ENCODE measurements at places on chromosomes 5 and 9.

GRCh38 chr9:19641046-19641445 lies 147.8 kb downstream of the SLC24A2 start:
- DNase-seq: no peak

DNA sequence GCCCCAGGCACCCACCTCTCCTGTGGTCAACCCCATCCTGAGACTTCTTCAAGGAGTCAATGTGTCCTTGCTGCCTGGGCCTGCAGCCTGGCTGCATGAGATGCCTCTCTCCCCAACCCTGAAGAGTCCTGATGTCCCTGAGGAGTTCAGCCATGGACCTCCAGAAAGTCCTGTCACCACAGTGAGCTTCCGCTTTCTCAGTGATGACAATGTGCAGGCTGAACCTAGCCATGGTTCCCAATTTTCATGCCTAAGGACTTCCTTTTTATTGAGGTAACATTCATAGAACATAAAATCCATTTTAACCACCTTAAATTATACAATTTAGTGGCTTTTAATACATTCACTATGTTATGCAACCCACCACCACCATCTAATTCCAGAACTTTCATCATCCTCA lies 29.1 kb downstream of the DAP start:
- DNase-seq: no peak

DNA sequence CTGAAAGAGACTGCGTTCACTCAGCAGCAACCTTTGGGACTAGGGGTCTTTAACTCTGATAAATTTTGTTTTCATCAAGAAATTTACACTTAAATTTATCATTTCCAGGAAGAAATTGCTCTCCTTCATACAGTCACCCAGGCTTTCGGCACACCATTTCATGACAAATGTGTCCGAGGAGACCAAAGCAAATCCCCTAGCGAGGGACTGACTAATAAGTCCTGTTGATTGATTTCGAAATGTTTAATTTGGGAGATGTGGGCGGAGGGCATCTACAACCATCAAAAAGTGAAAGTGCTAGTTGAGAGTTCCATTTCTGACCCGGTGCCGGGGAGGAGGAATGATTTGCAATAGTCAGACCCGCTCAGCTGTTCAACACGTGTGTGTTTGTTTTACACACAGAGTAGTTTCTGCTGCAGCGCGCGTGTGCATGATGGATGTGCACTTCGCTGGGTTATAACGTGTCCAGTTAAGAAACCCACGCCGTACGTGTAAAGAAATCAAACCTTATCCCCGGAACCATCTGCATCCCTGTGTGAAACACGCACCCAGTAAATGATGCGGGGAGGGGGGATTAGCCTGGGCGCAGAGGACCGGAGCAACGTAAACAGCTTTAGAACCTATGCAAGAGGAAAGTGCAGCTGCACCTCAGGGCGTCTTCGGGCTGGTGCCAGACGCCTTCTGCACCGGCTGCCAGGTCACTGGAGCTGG lies 845 bp upstream of the NR4A3 start:
- DNase-seq: no peak

DNA sequence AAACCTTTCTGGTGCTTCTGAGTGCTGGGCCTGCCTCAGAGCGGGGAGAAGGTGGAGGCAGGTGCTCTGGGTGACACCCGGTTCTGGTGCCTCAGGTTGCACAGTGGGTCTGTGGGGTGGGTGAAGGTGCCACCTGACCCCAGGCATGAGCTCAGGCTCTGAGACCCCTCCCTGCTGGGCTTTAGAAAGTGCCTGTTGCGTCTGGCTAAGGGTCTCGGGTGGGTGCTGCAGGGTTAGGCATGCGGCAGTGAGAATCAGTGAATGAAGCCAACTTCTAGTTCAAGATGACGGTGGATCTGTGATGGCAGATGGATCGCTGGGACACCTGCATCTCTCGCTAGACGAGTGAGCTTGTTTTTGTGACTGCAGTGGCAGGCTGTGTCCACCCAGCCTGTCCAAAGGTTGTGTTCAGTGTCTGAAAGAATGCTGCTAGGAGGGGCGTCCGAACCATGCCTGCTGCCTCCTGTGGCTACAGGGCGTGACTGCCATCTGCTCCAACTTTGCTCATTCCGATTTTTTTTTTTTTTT lies 5.0 kb downstream of the SQSTM1 start:
- DNase-seq: no peak

- no peak for DNase-seq
Measured at GRCh38 chr5:153659039-153659736, 168.7 kb downstream of the GRIA1 start.

DNA sequence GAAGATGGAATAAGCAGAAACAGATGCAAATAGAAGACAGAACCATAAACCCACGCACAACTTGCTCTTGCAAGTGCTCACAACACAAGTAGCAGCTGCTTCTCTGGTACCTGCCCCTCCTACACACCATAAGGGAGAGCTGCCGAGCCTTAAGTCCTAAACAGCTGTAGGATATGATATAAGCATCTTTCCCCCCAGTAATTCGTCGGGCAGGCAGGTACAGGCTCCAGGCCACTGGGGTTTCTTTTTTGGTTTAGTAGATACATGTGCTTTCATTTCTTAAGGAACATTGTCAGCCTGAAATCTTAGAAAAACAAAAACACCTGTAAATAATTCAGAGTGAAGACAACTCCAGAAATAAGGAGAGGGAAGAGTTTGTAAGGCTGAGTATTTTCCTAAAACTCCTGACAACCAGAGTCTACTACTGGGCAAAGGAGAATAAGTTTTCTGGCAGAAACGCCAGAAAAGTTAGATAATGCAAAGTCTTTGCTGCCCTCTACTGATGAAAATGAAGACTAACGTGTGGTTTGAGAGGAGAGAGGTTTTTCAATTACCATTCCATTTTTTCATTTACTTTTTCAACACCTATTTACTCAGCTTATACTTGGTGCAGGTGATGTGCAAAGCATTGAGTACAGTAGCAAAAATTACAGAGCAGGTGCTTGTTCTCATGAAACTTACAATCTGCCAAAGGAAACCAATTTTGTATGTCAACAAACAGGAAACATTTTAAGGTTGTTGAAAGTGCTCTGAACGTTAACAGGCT lies 20.1 kb upstream of the TCERG1 start:
- peak; percentile 32 for DNase-seq

DNA sequence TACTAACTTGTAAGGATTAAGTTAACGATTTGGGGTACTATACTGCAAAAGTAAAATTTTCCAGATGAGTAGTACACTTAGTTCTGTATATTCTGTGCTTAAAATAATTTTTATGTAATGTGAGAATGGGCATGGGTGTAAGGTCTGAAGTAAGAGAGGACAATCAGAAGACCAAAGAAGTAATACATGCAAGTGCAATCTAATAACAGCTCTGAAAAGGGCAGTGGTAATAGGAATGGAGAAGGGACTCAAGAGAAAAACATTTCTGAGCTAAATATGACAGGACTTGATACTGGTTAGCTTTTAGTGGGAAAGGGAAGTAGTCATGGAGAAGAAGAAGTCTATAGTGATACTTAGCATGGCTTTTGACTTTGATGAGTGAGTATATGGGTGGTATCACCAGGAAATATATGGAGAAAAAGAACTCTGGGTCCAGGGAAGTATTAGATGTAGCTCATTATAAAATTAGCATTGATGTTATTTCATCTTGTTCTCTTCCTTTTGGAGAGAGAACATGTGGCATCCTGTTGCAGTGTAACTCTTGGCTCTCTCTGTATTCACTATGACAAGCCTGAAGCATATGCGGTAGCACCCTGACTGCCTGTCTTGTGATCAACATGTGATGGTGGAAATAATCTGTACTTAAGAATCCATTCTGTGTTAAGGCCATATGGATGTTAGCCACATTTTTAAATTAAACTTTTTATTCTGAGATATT lies 60.5 kb downstream of the ERCC6L2 start:
- DNase-seq: no peak

DNA sequence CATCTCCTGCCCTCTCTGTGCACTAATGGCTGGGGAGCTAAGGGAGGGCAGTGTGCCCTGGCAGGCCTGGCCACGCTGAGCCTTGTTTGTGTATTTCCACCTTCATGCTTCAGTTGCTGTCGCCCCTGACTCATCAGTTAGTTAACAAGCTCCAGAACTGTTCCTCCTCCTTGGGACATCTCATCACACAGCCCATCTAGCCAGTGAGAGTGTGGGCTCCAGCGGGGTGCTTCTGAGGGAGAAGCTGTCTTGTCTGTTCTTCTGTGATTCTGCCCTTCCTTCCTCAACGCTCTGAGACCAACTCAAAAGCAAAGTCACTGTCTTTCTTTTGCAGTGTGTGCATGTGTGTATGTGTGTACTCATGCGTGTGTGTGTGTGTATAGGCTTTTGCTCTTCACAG lies 58.3 kb upstream of the CPEB4 start:
- peak; percentile 72 for DNase-seq

GRCh38 chr9:128138001-128138400 lies 10.5 kb upstream of the PTGES2 start:
- DNase-seq: no peak

DNA sequence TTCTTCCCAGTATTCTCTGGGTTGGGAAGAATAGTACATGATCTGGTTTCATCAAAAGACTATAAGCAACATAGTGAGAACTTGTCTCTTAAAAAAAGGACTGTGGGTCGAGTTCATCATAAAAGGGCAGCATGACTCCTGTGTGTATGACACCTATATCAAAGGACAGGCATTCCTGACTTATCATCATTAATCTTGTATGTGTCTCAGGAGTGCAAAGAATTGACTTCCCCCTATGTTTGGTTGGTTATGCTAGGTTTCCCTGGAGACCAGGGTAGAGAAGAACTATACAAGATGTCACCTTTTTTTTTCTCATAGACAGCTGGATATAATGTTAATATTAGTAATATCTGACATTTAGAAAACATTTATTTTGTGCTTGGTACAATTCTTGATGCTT lies 173.1 kb upstream of the ANKRD55 start:
- no peak for DNase-seq

DNA sequence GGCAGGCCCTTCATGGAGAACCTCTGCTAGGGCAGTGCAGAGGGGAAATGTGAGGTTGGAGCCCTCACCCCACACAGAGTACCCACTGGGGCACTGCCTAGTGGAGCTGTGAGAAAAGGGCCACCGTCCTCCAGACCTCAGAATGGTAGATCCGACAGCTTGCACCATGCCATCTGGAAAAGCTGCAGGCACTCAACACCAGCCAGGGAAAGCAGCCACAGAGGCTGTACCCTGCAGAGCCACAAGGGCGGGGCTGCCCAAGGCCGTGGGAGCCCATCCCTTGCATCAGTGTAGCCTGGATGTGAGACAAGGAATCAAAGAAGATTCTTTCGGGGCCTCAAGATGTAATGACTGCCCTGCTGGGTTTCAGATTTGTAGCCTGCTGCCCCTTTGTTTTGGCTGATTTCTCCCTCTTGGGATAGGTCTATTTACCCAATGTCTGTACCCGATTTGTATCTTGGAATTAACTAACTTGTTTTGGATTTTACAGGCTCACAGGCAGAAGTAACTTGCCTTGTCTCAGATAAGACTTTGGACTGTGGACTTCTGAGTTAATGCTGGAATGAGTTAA lies 16.6 kb upstream of the ZDHHC11 start:
- DNase-seq: no peak

GRCh38 chr5:159668556-159668955 lies 247.7 kb upstream of the ADRA1B start:
- DNase-seq: no peak

DNA sequence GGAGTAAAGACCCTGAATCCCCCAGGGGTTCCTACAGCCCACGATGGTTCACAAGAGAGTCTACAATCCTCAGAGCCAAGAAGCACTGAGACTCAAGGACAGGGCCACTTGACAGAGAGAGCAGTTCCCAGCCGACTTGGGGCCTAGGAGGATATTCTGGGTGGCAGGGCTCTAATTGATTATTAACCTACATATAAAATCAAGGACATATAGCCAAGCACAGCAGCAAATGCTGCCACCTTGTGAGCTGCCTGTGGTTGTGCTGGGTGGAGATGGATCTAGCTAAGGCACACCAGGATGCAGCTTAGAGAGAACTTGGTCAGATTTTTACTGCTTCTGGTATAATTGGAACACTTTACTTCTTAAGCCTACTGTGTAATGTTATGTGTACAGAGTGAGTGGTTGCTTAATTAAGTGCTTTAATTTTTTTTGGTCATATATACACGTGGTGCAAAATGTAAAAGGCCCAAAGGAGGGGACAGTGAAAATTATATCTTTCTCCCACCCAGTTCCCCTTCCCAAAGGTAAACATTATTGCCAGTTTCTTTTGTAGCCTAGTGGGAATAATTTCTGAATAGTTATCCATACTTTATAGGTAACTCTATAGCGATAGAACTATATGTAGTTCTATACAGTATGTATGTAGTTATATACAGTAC lies 78.8 kb downstream of the F2RL2 start:
- peak; percentile 65 for DNase-seq

- DNase-seq: peak; percentile 55
Measured at GRCh38 chr5:155729684-155730059, 597.3 kb upstream of the SGCD start.

DNA sequence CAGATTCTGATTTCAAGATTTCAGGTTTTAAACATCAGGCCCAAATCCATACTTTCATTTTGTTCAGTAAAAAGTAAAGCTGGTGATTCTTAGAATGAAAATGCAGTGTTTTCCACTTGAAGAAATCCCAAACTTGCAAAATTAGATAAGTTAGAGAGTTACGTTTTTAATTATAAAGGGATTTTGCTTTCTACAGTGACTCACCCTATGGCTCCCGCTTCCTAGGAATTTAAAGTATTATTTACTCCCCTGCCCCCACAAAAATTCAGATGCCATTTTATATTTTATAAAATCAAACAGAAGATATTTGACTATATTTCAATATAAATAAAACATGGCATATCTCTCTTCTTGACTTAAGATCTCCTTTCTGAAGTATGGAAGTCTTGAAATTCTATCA lies 402.9 kb downstream of the ZSWIM6 start:
- no peak for DNase-seq

GRCh38 chr9:98598861-98599260 lies 109.9 kb downstream of the GABBR2 start:
- DNase-seq: no peak

- no peak for DNase-seq
Measured at GRCh38 chr9:92247296-92247695, 46.2 kb downstream of the IARS1 start.

GRCh38 chr9:89996773-89997172 lies 392.0 kb downstream of the GADD45G start:
- DNase-seq: no peak

DNA sequence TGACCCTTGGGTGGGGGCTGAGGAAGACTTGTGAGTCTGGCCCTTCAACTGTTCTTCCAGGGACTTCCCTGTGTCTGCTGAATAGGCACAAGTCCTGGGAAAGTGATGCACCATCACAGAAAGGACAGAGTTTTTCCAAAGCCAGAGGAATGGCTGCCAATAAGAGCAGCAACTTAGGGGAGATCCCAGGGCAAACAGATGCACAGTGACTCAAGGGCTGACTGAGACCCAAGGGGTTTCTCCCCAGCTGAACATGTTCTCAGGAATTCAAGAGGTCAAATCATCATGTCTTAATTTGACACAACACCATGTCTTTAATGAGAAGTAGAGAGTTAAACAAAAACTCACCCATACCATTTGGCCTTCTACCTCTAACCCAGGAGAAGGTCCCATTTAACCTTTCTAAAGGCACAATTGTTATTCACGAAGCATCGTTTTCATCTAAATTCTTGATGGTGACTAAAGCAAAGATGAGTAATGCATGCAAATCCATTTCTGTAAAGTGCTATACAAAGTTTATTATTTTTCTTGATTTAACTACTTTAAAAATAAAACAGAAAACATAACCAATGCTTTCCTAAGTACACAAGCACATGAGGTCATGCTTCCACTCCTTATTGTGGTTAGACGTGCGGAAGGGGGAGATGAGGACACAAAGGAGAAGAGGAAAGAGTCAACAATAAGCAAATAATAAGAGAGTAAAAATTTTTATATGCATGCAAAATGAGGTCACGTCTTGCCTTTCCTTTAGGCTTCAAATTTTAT lies 324.1 kb downstream of the PLK2 start:
- no peak for DNase-seq
